GM12891 (cell line): ENCODE measurements at places on chromosomes 2 and 18.

DNA sequence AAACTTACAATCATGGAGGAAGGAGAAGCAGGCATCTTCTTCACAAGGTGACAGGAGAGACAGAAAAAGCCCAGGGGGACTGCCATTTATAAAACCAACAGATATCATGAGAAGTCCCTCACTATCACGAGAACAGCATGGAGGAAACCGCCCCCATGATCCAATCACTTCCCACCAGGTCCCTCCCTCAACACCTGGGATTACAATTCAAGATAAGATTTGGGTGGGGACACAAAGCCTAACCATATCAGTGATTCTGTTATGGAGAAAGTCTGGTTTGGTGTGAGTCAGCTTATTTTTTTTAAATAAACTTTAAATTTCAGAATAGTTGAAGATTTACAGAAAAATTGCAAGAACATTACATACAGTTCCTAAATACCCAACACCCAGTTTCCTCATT is 84.7 kb upstream of the SP3 start:
- DNase-seq, result no peak

- no peak for DNase-seq
Measured at GRCh38 chr2:1233281-1233680, 180.0 kb upstream of the TPO start.

DNA sequence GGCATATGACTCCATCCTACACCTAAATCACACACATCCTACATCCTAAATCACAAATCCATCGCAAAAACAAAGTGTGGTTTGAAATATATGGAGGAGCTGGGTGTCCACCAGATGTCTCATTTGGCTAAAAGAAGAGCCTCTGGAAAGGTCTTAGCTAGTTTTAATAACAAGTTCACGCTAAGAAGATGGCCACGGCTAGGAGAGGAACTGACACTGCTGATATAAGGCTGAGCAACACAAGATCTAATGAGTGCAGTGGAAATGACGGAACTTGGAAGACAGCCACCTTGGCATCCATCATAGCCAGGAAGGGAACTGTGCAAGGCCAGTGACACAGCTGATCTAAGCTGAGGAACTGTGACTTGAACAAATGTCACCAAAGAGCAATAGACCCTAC is 60.0 kb upstream of the AGAP1 start:
- DNase-seq, result no peak

DNA sequence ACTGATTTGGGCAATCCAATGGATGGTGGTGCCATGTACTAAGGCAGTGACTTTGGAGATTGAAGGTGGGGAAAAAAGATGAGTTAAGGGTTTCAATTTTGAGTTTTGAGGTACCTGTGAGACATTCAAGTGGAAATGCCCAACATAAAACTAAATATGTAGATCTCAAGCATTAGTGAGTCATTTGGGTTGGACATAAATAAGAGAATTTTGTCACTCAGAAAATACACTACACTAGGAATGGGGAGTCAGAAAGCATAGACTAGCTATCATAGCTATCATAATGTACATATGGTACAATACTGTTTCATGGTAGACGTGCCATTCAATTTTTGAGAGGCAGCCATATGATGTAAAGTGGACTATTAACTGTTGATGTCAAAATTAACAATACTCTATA is 56.1 kb downstream of the FBXO11 start:
- no peak for DNase-seq

DNA sequence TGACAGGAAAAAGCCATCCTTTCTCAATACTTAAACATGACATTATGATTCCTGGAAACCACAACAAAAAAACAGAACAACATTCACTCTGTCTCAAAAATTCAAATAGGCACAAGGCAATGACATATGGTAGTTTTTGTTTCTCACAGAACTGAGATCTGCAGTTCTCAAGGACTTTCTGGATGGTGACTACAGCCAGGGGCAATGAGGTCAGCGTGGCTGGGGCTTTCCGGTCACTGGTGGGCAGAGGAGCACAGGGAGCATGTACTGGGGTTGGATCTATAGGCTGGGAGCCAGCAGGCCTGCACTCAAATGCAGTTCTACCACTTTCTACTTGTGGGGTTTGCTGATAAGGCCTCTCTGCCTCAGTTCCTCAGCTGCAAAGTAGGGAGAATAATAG is 72.0 kb downstream of the CTAGE1 start:
- DNase-seq, result no peak

- no peak for DNase-seq
Measured at GRCh38 chr2:144267239-144267638, 252.7 kb downstream of the ZEB2 start.

- no peak for DNase-seq
Measured at GRCh38 chr18:21196426-21196825, 45.6 kb upstream of the GREB1L start.

- DNase-seq, result no peak
Measured at GRCh38 chr2:14220101-14220500, 412.4 kb upstream of the LRATD1 start.

DNA sequence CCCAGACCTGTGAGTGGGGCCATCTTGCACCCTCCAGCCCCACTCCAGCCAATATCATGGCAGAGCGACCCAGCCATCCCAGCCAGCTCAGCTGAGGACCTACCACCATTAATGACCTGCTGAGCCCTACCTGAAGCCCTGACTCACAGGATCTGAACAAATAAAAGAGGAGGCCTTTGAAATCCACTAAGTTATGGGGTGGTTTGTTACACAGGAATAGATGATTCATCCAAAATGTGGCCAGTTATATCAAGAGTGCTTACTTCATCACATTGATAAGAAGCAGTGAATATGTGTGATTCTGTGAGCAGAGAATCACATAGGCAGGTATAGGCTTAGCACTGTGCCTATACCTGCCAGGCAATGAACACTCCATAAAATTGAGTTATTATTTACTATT is 34.7 kb upstream of the FAM124B start:
- no peak for DNase-seq

DNA sequence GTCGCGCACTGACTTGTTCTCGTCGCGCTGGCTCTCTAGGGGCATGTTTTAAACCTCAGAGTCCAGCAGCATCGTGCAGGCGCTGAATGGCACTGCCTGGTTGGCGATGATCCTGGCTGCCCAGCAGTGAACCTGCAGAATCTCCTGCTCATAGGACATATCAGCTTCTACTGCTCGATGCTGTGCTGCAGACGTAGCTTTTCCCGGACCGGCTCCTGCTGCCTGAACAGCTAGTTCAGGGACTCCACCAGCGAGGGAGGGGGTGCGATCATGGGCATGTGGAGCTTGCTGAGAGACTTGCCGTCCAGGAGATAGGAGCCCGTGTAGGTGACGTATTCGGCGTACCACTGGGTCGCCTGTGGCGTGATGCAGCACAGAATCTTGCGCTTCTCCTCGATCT is 890.0 kb upstream of the LRRTM1 start:
- DNase-seq, result no peak

DNA sequence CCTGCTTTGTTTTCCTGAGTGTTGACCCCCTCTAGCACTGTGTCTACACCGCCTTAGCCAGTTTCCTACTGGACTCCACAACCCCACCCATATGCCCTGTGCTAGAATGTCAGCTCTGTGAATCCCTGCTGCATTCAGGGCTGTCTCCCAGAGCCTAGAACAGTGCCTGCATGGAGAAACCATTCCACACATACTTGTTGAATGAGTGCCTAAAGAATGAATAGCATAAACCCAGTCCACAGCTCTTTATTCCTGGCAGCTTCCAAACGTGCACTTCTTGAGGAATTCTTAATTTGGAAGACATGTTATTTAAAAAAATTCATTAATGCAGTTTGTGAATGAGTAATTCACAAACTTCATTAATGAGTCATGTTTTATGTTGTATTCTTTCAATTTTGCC is 6.5 kb upstream of the NAPG start:
- no peak for DNase-seq

GRCh38 chr18:47990981-47991380 is 60.5 kb upstream of the SMAD2 start:
- DNase-seq, result no peak

GRCh38 chr18:37564711-37565100 is 892 bp downstream of the CELF4 start:
- no peak for DNase-seq

DNA sequence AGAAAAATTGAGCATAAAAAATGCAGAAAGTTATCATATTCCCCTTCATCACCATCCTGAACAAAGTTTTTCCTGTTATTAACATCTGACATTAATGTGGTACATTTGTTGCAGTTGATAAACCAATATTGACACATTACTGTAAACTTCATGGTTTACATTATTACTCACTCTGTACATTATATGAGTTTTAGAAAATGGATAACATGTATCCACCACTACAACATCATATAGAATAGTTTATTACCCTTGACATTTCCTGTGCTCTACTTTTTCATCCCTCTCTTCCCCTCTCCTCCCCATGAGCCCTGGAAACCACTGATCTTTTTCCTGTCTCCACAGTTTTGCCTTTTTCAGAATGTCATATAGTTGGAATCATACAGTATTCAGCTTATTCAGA is 618.6 kb upstream of the TMEFF2 start:
- no peak for DNase-seq
